ENCODE measurements at places on chromosomes 11 and 22. TPM values are rescaled to one million over a fixed set of nuclear protein-coding genes. Genes with fewer than 3 reads are reported as not detected.

GRCh38 chr22:43039800-43040199, 24.9 kb upstream of the PACSIN2 start:
- no peaks in the 10 kb centered on the region for H3K4me1 ChIP-seq
- H3K27ac ChIP-seq = no peak overlapping the region
- no peak overlapping the region for H3K4me3 ChIP-seq
- no peaks in the 10 kb centered on the region for H3K27me3 ChIP-seq
- no peaks in the 10 kb centered on the region for H3K36me3 ChIP-seq

DNA sequence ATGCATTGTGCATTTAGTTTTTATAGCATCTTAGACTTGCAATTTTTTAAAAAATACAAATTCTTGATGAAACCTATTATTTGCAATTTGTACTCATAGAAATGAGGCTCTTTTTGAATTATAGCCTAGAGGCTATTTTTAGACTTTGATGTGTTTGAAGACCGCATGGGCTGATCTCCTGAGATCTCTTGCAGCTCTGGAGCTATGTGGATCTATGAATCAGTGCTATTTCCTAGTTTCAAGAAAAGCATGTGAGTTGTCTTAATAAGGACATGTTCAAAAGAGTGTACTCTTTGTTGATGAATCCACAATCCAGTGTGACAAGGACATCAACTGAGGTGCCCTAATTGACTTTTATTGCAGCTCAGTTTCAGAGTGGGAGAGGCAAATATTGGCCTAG, 620.5 kb downstream of the ETS1 start:
- no peak overlapping the region for H3K4me3 ChIP-seq
- H3K27ac ChIP-seq = no peak overlapping the region
- no peaks in the 10 kb centered on the region for H3K27me3 ChIP-seq
- H3K36me3 ChIP-seq = no peaks in the 10 kb centered on the region

Gene GDPD4
- total RNA-seq = not detected

GRCh38 chr11:44878711-44879110, 72.0 kb downstream of the TP53I11 start:
- no peaks in the 10 kb centered on the region for H3K27me3 ChIP-seq
- H3K4me1 ChIP-seq = no peaks in the 10 kb centered on the region
- no peak overlapping the region for H3K27ac ChIP-seq
- DNase-seq = no peak
- no peak overlapping the region for H3K4me3 ChIP-seq
- H3K36me3 ChIP-seq = no peaks in the 10 kb centered on the region

DNA sequence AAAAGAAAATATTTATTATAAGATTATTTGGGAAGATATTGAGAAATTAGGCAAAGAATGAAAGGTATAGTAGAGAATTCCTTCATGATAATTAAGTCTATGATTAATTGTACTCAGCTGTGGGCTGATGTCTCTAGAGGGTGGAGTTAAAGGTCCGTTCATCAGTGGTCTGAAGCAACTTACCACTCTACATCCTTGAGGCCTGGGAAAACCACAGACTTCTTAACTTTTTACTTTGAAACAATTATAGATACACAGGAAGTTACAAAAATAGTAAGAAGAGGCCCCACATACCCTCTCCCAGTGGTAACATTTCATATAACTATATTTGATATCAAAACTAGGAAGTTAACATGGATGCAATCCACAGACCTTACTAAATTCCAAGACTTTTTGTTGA, 167.0 kb upstream of the NECTIN1 start:
- H3K4me3 ChIP-seq = no peak overlapping the region
- no peaks in the 10 kb centered on the region for H3K27me3 ChIP-seq
- H3K36me3 ChIP-seq = no peaks in the 10 kb centered on the region
- no peaks in the 10 kb centered on the region for H3K4me1 ChIP-seq

DNA sequence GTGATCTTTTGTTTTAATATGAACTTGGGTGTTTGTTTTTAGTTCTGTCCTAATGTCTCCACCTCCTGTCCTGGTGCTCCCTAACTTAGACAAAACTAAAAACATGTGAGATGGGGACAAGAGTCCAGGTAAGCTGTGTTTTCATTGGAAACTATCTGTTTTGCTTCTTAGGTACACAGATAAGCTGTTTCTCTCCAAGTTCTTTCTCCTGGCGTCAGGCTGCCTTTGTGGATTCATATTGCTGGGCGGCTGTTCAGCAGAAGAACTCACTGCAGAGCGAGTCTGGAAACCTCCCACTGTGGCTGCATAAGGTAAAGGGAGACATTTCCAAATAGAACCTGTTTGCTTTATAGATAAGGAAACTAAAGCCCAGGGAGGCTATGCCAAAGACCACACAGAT, 24.7 kb downstream of the PANX1 start:
- H3K27me3 ChIP-seq = no peaks in the 10 kb centered on the region
- H3K4me3 ChIP-seq = no peak overlapping the region
- no peaks in the 10 kb centered on the region for H3K36me3 ChIP-seq
- no peak overlapping the region for H3K27ac ChIP-seq

- no peaks in the 10 kb centered on the region for H3K27me3 ChIP-seq
- no peak overlapping the region for H3K4me3 ChIP-seq
- no peak overlapping the region for H3K27ac ChIP-seq
- peak; percentile 27 for DNase-seq
- H3K4me1 ChIP-seq = no peaks in the 10 kb centered on the region
- no peaks in the 10 kb centered on the region for H3K36me3 ChIP-seq
Measured at GRCh38 chr11:76269661-76270261, 63.5 kb upstream of the WNT11 start.

DNA sequence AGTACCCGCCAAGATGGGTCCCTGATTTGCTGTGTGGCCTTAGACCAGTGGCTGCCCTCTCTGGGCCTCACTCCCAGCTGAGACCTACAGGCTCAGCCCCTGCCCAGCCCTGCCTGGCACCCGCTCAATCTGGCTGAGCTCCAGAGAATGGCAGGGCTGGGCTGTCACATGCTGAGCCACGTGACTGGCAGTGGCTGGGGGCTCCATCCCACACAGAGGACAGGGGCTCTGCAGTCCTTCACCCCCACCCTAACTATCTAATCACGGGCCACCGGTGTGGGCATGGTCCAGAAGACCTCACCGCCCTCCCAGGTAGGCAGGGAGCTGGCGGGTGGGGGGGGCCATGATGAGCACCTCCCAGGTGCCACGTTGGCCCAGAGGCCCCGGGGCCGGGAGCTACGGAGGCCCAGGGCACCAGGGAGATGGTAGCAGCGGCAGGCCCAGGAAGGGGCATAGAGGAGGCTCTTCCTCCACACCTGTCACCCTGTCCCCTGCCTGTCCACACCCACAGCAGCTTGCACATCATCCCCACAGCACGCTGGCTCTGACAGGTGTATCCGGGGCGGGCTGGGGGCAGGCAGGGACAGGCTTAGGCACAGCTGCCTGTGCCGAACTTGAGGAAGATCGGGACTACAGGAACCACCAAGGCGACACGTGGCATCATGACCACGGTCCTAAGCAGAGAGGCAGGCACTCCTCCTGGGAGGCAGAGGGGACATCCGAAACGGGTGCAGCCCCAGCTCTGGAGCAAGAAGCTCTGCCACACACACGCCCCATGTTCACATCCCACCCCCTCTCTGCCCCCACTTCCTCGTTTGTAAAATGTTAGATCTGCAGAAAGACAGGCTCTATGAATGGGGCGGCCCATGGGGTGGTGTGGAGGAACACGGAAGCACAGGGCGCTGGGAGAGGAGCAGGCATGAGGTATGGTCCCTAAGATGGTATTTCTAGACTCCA, 1.5 kb upstream of the ALDH3B1 start:
- DNase-seq = no peak
- peaks cover 9% of the 10 kb centered on the region for H3K4me1 ChIP-seq
- H3K27me3 ChIP-seq = no peaks in the 10 kb centered on the region
- H3K27ac ChIP-seq = no peak overlapping the region
- no peaks in the 10 kb centered on the region for H3K36me3 ChIP-seq

Gene RFPL2
- not detected for total RNA-seq

- peaks cover 20% of the 10 kb centered on the region for H3K4me1 ChIP-seq
- DNase-seq = no peak
- H3K27me3 ChIP-seq = no peaks in the 10 kb centered on the region
- H3K4me3 ChIP-seq = no peak overlapping the region
- no peaks in the 10 kb centered on the region for H3K36me3 ChIP-seq
Measured at GRCh38 chr22:49659281-49659923, 168.3 kb downstream of the BRD1 start.

- H3K36me3 ChIP-seq = peaks cover 12% of the 10 kb centered on the region
- H3K4me1 ChIP-seq = peaks cover 40% of the 10 kb centered on the region
- no peak overlapping the region for H3K4me3 ChIP-seq
- H3K27ac ChIP-seq = no peak overlapping the region
Measured at GRCh38 chr22:20459862-20460261, 22.2 kb upstream of the SCARF2 start.

Gene SAA1
- total RNA-seq = not detected

Gene PNPLA5
- total RNA-seq = not detected

Gene DDTL
- not detected for total RNA-seq

Gene RSF1
- total RNA-seq = 54.2 TPM

GRCh38 chr11:68113986-68114385, 7.2 kb downstream of the CHKA start:
- H3K27ac ChIP-seq = no peak overlapping the region
- DNase-seq = no peak
- no peaks in the 10 kb centered on the region for H3K4me1 ChIP-seq
- no peaks in the 10 kb centered on the region for H3K27me3 ChIP-seq
- H3K36me3 ChIP-seq = no peaks in the 10 kb centered on the region

- H3K36me3 ChIP-seq = no peaks in the 10 kb centered on the region
- H3K4me1 ChIP-seq = no peaks in the 10 kb centered on the region
- no peak overlapping the region for H3K4me3 ChIP-seq
- peaks cover 2% of the 10 kb centered on the region for H3K27me3 ChIP-seq
Measured at GRCh38 chr11:62902932-62903331, 18.2 kb downstream of the CHRM1 start.

Gene BTG4
- total RNA-seq = not detected

- no peaks in the 10 kb centered on the region for H3K36me3 ChIP-seq
- no peak overlapping the region for H3K27ac ChIP-seq
- no peak overlapping the region for H3K4me3 ChIP-seq
- DNase-seq = no peak
- H3K4me1 ChIP-seq = no peaks in the 10 kb centered on the region
Measured at GRCh38 chr11:35571696-35572095, 46.3 kb upstream of the PAMR1 start.

DNA sequence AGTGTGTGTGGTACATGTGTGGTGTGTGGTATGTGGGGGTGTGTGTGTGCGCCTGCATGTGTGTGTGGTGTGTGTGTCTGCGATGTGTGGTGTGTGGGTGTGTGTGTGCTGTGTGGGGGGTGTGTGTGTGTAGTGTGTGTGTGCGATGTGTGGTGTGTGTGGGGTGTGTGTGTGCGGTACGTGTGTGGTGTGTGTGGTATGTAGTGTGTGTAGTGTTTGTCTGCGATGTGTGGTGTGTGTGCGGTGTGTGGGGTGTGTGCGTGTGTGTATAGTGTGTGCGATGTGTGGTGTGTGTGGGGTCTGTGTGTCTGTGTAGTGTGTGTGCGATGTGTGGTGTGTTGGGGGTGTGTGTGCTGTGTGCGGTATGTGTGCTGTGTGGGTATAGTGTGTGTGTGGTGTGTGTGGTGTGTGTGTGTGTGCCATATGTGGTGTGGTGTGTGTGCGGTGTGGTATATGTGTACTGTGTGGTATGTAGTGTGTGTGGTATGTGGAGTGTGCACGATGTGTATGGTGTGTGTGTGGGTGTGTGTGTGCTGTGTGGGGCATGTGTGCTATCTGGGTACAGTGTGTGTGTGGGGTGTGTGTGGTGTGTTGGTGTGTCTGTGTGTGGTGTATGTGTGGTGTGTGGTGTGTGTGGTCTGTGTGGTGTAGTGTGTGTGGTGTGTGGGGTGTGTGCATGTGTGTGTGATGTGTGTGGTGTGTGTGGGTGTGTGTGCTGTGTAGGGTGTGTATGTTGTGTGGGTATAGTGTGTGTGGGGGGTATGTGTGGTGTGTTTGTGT, 5.7 kb upstream of the PPP6R2 start:
- H3K27ac ChIP-seq = no peak overlapping the region
- H3K27me3 ChIP-seq = no peaks in the 10 kb centered on the region
- no peak overlapping the region for H3K4me3 ChIP-seq
- no peak for DNase-seq
- H3K4me1 ChIP-seq = peaks cover 6% of the 10 kb centered on the region

GRCh38 chr11:112279901-112280267, 19.2 kb upstream of the PLET1 start:
- H3K4me1 ChIP-seq = peaks cover 3% of the 10 kb centered on the region
- DNase-seq = peak; percentile 84

Gene SFI1
- 129 TPM for total RNA-seq

GRCh38 chr11:61555051-61555969, 25.6 kb downstream of the SYT7 start:
- H3K4me1 ChIP-seq = no peaks in the 10 kb centered on the region
- peaks cover 13% of the 10 kb centered on the region for H3K27me3 ChIP-seq
- H3K36me3 ChIP-seq = no peaks in the 10 kb centered on the region
- no peak for DNase-seq
- no peak overlapping the region for H3K27ac ChIP-seq
- no peak overlapping the region for H3K4me3 ChIP-seq

DNA sequence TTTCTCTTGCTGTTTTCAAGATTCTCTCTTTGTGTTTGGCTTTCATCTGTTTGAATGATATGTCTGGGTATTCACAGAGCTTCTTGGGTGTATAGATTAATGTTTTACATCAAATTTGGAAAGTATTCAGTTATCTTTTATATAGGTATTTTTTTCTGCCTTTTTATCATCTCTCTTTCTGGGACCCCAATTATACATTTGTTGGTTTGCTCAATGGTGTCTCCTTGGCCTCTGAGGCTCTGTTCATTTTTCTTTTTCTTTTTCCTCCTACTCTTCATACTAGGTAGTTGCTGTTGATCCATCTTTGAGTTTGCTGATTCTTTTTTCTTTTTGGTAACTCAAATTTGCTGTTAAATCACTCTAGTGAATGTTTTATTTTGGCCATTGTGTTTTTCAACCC, 14.3 kb downstream of the PLAAT5 start:
- H3K4me1 ChIP-seq = no peaks in the 10 kb centered on the region
- no peak overlapping the region for H3K27ac ChIP-seq
- DNase-seq = no peak
- no peaks in the 10 kb centered on the region for H3K27me3 ChIP-seq
- H3K36me3 ChIP-seq = no peaks in the 10 kb centered on the region

Gene LYVE1
- total RNA-seq = not detected

GRCh38 chr11:6228520-6228919, 5.9 kb downstream of the FHIP1B start:
- no peak for DNase-seq
- H3K4me1 ChIP-seq = peaks cover 34% of the 10 kb centered on the region
- no peaks in the 10 kb centered on the region for H3K27me3 ChIP-seq
- H3K36me3 ChIP-seq = peaks cover 5% of the 10 kb centered on the region

Gene OSBPL5
- total RNA-seq = 2.6 TPM

Gene CD59
- total RNA-seq = 25.2 TPM

GRCh38 chr11:105780781-105781525, 171.1 kb downstream of the GRIA4 start:
- H3K27ac ChIP-seq = no peak overlapping the region
- H3K27me3 ChIP-seq = no peaks in the 10 kb centered on the region
- no peak for DNase-seq
- no peak overlapping the region for H3K4me3 ChIP-seq

GRCh38 chr11:11537871-11538270, 83.9 kb downstream of the GALNT18 start:
- no peaks in the 10 kb centered on the region for H3K36me3 ChIP-seq
- H3K27ac ChIP-seq = no peak overlapping the region
- no peaks in the 10 kb centered on the region for H3K4me1 ChIP-seq

Data from CD8-positive, alpha-beta memory T cell (primary cell).